ENCODE measurements at places on chromosomes 4 and X. TPM values are rescaled to one million over a fixed set of nuclear protein-coding genes. Genes with fewer than 3 reads are reported as not detected.

NDNF gene
- not detected for total RNA-seq

HSFX2 gene
- not detected for total RNA-seq

LGI2 gene
- not detected for total RNA-seq

DKK2 gene
- total RNA-seq, result not detected

SPANXA1 gene
- not detected for total RNA-seq

VCX3B gene
- not detected for total RNA-seq

TMPRSS11D gene
- total RNA-seq, result not detected

OPN1MW gene
- not detected for total RNA-seq

STBD1 gene
- total RNA-seq, result 0.62 TPM

DGKK gene
- total RNA-seq, result not detected

IL2 gene
- total RNA-seq, result 3.2 TPM

INPP4B gene
- total RNA-seq, result 64.6 TPM

ZRSR2 gene
- 31.7 TPM for total RNA-seq

SLC9A6 gene
- 18.4 TPM for total RNA-seq

NDP gene
- total RNA-seq, result not detected

H2BW2 gene
- total RNA-seq, result not detected

All from naive thymus-derived CD4-positive, alpha-beta T cell (primary cell).